SJCRH30 (cell line): ENCODE measurements at places on chromosomes 11 and 22. TPM values are rescaled to one million over a fixed set of nuclear protein-coding genes. Genes with fewer than 3 reads are reported as not detected.

DNA sequence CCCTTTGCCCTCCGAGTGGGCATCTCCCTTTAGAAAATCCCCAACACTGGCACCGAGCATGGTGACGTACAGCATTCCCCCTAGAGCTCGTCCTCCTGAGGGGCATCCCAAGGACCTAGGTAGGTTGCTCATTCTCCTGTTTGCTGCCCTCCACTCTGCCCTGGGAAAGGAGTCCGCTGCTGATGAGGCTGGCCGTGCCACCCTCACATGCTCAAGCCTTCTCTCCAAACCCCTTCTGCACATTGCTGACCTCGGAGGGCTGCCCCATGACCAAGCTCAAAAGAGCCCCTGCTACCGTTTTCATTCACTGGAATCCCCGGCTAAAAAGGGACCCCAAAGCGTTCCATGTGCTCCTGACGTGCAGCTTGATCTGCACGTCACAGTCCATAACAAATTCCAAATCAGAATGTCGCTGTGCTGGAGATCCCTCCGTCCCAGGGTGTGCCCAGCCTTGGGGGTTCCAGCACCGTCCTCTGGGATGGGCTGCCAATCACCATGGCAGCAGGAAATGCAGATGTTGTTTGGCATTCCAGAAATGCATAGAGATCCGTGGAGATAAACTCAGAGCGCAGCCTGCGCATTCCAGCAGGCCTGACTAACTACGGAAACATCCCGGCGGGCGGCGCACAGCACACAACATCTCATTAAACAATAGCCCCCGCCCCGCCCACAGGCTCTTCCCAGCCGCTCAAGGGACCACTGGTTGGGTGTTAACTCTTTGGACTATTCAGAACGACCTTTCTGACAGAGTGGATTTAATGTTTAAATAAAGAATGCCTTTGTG is 26.3 kb upstream of the GNB1L start:
- peak; percentile 89 for DNase-seq

DNA sequence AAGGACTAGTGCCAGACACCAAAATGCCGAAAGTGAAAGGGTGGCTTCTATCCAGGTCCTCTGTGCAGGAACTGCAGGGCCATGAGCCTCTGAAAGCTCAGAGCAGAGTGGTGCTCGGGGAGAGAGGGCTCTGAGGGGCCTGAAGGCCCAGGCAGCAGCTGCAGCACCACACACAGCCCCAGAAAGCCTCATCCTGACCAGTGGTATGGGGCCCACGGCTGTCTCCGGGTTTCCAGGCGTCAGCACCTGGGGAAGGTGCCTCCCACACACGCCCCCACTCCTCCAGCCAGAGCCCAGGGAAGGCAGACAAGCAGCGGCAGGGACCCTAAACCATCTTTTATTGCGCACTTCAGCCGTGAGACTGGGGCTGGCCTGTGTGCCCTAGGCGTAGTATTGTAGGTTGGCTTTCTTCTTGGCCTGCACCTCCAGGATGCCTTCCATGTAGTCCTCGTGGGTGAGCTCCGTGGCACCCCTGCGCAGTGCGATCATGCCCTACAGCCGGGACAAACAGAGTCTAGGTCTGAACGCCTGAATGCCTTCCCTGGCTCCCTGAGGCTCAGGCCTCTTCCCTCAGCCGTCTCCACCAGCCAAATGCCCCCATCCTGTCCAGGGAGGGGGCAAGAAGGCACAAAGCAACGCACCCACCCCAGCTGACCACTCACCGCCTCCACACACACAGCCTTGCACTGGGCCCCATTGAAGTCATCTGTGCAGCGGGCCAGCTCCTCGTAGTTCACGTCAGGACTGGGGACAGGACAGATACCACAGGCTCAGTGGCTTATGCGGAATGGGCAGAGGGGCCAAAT is 7.6 kb downstream of the PSMC3 start:
- no peak for DNase-seq

GRCh38 chr11:75434886-75435570 is 2.0 kb upstream of the KLHL35 start:
- DNase-seq: no peak

SCUBE2 gene
- total RNA-seq: 0.35 and 0.40 TPM in 2 replicates

EFCAB6 gene
- total RNA-seq: not detected in 2 replicates

GRCh38 chr11:21771097-21771496 is 421.8 kb upstream of the ANO5 start:
- no peak for DNase-seq

PDGFD gene
- 14.3 and 15.2 TPM in 2 replicates for total RNA-seq

DNA sequence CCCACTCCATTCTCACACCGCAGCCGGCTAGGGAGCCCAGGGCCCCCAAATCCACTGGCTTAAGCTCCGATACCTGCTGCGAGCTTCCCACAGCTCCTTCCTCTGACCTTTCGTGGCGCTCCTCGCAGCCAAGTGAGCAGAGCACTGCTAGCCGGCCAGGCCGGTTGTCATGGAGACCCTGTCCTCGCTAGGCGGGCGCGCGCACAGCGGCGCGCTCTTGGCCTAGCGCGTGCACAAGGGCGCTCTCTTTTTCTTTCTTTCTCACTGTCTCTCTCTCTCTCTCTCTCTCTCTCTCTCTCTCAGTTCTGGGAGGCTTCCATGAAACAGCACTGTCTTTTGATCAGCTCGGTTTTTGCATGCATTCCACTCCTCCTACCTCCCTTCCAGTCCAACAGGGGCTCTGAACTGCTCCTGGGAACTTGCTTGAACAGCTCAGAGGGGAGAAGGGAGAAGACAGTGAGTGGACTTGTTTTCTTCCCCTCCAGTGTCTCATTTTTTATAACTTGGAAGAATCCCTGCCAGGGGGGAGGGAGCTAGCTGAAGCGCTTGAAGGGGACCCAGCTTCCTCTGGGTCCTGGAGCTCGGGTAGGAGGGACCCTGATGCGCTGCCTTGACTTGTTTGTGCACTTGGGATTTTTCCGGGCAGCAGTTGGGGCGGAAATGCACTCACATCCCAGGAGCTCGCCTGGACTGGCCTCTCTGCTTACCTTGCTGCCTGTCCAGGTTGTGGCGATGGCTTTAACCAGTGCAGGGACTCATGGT is 100.3 kb upstream of the AKIP1 start:
- DNase-seq: peak; percentile 84

DNA sequence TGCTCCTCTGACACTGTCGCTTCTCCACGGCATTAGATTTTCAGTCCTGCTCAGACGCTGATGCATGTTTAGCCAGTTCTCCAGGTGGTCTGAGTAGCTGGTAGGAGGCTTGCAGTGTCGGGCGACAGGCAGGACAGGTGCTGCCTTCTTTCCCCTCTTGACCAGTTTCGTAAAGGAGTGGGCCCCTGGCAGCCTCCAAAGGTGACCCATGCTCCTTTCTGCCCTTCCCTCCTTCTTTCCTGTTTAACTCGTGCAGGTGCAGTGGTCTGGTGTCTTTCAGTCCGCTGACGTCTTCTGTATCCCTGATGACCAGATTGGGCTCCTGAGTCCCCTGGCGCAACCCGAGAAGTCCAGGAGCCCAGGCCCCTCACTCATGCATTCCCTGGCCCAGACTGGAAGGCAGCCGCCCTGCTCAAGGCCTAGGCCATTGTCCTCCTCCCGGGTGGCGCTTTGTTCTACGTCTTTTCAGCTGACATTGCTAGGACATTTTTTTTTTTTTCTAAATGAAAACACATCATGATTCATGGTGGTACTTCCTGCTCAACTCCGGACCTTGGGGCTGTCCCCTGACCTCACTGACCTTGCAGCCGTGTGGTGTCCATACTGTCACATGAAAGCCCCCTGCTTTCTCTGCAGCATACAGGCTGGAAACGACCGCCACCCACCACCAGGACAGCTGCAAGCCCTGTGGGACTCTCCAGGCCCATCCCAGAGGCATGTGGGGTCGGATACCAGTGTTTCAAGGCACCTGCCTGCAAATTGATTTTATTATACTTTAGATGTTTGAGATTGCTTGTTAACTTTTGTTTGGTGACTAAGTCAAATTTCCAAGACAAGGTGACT is 25.5 kb upstream of the TXNRD2 start:
- DNase-seq: no peak

GRCh38 chr11:75428281-75428724 is 4.7 kb downstream of the KLHL35 start:
- no peak for DNase-seq

GRCh38 chr22:21014726-21015465 is at the start of gene P2RX6:
Gene P2RX6, plus strand, starts transcription at chr22:21015165. Its CDS starts 10 bp downstream, at chr22:21015175.
- peak; percentile 97 for DNase-seq

NXPE2 gene
- not detected in 2 replicates for total RNA-seq
